ENCODE measurements at places on chromosomes 13 and 19.

- no peak for DNase-seq
These were observed 2284.3 kb upstream of the PCDH20 start for GRCh38 chr13:63699948-63700347.

- no peak for DNase-seq
These were observed 165.8 kb downstream of the KCTD12 start for GRCh38 chr13:76720416-76720815.

- DNase-seq = no peak
These were observed 14.8 kb upstream of the DNAJC15 start for GRCh38 chr13:43008596-43008995.

- DNase-seq = no peak
These were observed 19.4 kb downstream of the DYRK1B start for GRCh38 chr19:39814595-39814994.

DNA sequence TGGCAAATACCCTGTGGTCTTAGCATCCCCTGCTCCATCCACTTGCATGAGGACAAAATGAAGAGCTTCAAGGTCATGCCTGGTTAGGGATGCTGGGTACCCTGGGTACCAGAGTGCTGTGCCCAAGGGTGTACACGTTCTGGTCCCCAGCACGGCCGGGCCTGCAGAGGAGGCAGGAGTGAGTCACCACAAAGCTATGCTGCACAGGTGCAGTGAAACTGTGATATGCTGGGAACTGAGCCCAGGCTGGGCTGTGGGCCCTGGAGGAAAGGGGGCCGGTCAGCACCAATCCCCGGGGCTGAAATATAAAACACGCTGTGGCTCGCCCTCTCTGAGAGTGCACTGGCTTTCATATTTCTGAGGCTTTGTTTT lies 95.1 kb downstream of the TSHZ3 start:
- DNase-seq = no peak

DNA sequence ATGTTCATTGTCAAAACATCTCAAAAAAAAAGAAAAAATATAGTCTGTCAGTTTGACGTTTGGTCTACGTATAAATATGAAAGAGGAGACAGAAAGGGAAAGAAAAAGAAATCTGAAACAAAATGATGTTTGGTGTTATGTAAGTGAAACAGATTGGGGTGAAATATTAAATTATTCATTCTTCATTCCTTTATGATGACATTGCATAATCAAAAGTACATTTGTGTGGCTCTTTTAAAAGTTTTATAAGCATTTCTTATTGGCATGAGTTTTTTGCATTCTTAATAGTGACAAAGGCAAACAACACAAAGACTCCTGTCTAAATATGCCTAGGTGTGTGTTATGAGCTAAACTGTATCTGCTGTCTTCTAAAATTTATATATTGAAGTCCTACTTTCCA lies 232.6 kb downstream of the EFNB2 start:
- no peak for DNase-seq

- peak; percentile 89 for DNase-seq
These were observed 24.7 kb downstream of the RASA3 start for GRCh38 chr13:114107686-114108081.

- no peak for DNase-seq
These were observed 11.1 kb downstream of the NTN5 start for GRCh38 chr19:48661711-48662090.

DNA sequence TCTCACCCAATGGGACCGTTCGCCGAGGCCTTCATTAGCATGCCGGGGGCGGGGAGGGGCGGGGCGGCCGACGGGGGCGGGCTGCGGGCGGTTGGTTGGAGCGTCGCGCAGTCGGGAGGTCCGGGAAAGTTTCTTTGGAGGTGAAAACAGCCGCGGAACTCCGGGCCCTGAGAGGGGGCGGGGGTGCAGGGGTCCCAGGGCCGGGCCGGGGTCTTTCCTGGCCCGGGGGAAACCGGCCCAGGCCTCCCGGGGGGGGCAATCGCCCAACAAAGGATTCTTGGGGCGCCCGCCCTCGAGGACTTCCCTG lies at the start of gene HMG20B:
TSS of gene HMG20B (plus strand) at position 90 of the 307 bp plus-strand sequence. CDS start 366 bp downstream, outside the sequence.
- no peak for DNase-seq

GRCh38 chr13:79258489-79258888 lies 147.6 kb downstream of the RBM26 start:
- no peak for DNase-seq

DNA sequence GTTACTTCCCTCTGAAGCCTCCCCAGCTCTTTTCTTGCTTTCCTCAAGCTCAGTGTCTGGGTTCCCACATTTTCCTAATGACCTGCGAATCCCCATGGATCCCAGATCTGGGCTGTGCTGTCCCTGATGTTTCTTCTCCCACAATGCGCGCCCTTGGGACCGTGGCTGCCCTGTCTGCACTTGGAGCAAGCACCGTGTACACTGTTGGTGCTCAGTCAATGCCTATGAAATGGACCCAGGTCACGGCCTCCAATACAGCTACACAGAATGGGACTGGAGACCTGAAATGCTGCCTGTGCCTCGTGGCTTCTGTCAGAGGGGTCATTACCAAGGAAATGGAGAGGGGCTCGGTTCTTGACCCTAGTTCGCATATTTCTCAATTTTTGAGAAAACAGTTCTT lies 160.1 kb upstream of the SOX1 start:
- DNase-seq = no peak

DNA sequence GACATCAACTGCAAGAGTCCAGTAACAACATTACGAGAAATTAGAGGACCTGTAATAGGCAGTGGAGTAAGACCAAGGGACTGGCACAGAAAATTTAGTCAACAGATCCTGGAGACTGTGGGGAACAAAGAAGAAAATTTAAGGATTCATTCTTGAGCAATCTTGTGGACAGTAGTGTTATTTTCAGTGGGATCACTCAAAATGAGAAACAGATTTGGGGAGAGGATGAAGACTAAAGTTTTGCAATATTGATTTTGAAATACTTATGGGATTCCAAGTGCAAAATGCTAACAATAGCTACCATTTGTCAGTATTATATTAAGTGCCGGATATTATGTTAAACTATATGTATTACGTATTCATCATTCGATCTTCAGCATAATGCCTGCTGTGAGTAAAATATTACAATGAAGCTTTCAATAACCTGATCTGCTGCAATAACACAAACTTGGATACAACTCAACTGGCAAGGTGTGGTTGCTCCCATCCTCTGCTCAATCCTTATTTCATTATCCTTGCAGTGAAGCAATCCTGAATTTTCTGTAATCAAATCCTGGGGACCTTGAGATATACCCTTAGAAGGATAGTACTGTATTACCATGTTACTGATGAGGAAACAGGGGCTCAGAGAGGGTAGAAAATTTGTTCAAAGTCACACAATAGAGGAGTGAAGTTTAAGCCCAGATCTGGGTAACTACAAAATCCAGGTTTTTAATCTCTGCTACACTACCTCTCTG lies 84.2 kb downstream of the SACS start:
- no peak for DNase-seq

- no peak for DNase-seq
These were observed 2.0 kb upstream of the FFAR1 start for GRCh38 chr19:35345671-35346111.

GRCh38 chr19:369876-370275 lies 25.3 kb upstream of the MIER2 start:
- DNase-seq = no peak

GRCh38 chr13:30746791-30747190 lies 11.4 kb downstream of the ALOX5AP start:
- no peak for DNase-seq

DNA sequence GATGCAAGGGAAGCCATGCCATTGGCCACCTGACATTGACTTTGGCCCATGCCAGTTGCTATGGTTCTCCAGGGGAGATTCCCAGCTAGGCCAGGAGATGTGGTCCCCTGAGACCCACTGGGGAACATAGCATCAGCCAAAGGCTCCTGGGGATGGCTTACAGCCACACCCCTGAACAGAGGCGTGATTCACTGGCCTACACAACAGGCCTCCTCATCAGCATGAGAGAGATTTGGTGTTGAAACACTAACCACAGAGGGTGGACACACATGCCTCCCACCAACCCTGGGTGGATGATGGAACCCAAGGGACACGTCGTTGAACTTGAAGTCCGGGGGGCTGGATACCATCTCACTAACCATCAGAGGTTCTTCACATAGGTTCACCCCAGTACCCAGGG lies 14.4 kb downstream of the IQCN start:
- no peak for DNase-seq

DNA sequence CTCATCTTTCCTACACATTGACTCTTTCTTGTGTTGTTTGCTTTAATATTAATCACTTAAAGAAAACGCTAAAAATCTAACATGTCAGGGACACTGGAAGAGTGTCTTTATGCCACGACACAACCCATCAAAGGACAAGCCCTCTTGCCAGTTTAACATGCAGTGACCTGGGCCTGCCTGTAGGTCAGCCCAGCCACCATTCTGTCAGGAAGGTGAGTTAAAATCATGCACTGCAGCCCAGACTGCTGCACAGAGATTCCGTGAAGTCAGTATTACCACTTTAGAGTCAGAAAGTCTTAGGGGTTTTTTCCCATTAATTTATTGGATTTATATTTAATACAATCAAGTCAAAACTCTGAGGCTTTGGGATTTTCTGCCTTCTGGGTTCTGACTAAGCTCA lies 58.0 kb downstream of the TNFRSF19 start:
- no peak for DNase-seq

DNA sequence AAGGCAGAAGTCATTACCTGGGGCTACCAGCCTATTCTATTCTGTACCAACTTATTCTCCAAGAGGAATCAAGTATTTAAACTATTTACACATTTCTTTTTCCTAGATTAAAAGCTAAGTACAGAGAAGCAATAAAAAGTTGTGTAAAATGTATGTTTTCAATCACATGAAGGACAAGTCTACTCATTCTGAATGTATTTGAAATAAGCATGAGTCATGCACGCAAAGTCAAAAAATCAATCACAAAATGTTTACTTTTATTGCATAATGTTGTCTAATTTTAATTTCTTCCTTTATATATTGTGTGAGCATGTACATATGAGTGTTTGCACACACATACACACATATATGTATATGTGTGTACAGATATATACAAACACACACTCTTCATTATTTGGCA lies 136.7 kb downstream of the DACH1 start:
- DNase-seq = no peak

DNA sequence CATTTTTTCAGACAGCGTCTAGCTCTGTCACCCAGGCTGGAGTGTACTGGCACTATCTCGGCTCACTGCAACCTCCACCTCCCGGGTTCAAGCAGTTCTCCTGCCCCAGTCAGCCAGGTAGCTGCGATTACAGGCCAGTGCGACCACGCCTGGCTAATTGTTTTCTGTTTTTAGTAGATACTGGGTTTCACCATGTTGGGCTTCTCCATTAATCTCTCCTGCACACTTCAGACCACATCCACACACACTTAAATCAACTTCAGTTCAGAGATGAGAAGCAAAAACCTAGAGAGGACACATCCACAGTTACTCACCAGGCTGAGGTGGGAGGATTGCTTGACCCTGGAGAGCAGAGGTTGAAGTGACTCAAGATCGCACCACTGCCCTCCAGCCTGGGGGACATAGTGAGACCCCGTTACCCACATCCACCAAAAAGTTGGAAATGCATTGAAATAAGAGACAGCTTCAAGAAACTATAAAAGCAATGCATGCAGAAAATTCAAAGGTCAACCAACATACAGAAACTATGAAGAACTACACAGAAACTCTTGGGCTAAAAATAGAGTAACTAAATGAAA lies 42.3 kb downstream of the ZNF611 start:
- DNase-seq = no peak

DNA sequence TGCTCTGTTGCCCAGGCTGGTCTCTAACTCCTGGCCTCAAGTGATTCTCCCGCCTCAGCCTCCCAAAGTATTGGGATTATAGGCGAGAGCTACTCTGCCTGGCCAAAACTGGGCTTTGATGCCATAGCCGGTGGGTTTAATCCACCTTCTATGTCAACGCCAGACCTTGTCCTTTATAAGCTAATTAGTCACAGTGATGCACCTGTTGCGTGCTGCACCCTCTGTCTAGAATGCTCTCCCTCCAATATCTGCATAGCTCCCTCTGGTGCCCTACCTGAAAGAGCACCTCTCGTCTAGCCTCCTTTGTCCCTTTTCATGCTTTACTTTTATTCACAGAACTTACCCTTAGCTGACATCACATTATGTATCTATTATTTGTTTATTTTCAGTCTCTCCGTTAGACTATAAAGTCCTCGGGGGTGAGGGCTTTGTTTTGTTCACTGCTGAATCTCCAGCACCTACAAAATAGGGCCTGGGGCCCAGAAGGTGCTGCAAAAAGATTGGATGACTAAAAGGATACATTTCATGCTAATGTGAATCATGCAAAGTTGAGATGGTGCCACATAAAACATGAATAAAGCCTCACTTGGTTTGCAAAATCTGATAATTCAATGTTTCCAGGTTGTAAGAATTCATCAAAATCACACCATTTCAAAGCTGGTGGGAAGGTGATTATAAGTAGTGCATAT lies 148.1 kb downstream of the USP12 start:
- DNase-seq = no peak

GRCh38 chr19:11465600-11465999 lies 15.2 kb downstream of the ELAVL3 start:
- DNase-seq = no peak

DNA sequence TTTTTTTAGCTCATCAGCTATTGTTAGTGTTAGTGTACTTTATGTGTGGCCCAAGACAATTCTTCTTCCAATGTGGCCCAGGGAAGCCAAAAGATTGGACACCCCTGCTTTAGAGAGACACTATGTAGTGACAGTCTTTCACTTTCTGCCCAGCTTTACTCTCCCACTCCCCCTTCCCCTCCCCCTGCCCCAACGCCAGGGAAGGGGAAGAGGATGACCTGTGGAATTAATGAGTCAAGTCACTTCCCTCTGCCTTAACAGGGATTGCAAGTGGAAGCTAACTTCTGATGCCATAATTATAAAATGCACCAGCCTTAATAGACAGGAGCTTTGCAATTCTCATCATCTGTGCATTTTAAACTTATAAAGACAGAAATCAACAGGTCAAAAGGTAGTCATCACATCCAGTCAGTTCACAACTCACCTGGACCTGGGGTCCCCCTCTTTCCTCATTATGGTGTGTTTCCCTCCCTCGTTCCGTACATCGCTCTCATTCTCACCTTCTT lies 1.6 kb downstream of the ZNF415 start:
- DNase-seq = no peak

GRCh38 chr13:20685092-20685491 lies 18.4 kb upstream of the IL17D start:
- no peak for DNase-seq

DNA sequence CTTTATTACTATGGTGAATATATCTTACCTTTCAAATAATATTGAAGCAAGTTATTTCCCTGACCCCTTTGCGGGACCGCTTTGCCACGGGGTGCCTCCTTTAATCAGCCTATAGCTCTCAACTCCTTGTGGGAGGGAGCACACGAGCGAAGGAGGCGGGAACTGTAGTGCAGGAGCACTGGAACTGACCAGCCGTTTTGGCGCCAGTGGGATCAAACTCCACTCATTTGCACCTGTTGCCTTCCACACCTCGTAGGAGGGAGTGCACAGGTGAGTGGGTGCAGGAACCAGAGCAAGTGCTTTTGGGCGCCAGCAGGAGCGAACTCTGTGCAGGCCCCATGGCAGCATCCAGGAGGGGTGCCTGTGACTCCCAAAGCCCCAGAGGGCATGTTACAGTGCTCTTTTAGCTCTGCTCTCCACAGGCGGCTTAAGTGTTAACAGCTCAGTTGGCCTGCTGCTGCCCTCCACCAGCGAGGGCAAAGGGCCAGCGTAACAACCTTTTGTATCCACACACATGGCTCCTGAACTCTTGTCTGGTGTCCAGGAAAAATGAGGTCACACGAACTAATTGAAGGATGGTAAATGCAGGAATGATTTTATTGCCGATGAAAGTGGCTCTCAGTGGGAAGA lies 206.9 kb downstream of the GGACT start:
- no peak for DNase-seq

Data from AG08396 (cell line).